GDM1 (cell line): ENCODE measurements at places on chromosomes 1 and 21.

- no peak for DNase-seq
Measured at GRCh38 chr1:8794605-8795004, 22.8 kb downstream of the RERE start.

DNA sequence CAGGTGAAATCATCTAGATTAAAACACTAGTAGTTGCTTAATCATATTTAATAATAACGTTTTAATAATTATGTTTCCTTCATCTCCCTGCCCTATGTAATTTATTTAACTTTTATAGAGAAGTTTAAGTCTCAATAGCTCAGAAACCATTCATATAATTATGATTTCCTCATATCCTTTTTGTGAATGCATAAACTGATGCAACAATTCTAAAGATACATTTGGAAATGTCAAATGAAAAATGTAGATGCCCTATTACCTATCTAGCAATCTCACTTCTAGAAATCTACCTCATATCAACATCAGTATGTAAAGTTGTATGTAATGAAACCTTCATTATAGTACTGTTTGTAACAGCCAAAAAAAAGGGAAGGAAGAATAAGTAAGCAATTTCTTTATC, 10.5 kb downstream of the DRAM2 start:
- no peak for DNase-seq

- no peak for DNase-seq
Measured at GRCh38 chr1:38242506-38242905, 195.9 kb upstream of the POU3F1 start.

- DNase-seq: peak; percentile 91
Measured at GRCh38 chr1:115469703-115470476, 131.8 kb upstream of the NGF start.

DNA sequence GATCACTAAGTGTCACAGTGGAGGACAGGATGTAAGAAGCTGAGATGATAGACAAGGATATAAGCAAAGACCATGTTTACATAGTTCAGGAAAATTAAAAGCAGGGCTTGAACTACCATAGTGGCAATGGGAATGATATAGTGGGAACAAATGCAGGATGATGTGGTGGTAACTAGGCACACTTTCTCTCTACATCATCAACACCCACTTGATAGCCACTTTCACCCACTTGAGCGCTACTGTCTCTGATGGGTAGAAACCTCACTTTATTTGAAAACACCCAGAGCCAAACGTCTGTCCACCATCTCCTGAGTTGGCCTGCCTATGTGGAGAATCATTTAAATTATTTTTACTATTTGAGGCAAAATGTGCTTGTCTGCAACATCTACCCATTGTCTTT, 305.0 kb upstream of the ST6GALNAC5 start:
- no peak for DNase-seq

DNA sequence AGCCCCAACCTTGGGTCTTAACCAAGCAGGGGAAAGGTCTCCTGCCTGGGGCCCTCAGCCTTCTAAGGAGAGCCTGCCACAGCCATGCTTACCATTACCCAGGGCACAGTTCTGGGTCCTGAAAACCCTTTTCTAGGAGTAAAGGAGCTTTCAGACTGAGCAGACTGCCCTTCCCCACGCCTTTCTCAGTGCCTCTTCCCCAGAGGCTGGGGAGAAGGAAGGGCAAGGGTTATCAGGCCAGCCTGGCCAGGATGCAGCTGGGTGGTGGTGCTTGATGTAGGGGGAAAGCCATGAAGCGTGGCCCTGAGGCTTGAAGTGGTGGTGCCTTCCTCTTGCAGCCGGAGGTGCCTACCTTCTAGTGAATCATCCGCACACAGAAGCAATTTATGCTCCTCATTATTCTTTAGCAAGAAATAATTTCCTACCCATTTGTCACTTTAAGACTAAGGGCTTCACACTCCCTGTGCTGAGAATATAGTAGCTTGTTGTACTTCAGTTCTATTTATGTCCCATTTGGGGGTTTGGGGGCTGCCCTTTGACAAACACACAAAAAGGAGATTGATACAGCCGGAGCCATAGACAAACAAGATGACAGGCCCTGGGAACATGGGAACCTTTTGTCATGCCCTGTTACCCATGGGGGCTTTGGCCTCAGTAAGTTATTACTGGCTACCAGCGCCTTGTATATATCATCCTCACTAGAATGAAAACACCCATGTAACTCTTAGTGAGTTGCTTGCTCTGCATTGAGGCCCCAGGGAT, 40.7 kb downstream of the MAN1C1 start:
- no peak for DNase-seq

GRCh38 chr1:242525360-242525722, 844 bp upstream of the PLD5 start:
- no peak for DNase-seq

DNA sequence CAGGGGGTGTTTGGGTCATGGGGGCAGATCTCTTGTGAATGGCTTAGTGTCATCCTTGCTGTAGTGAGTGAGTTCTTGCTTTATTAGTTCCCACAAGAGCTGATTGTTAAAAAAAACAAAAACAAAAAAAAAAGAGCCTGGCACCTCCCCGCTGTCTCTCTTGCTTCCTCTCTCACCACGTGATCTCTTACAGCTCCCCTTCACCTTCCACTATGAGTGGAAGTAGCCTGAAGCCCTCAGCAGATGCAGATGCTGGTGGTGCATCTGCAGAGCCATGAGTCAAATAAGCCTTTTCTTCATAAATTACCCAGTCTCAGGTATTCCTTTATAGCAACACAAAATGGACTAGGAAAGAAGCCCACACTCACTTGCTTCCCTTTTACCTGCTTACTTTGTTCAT, 17.2 kb upstream of the RGL1 start:
- no peak for DNase-seq

GRCh38 chr1:201450721-201451291, 18.2 kb downstream of the PHLDA3 start:
- DNase-seq: peak; percentile 51

DNA sequence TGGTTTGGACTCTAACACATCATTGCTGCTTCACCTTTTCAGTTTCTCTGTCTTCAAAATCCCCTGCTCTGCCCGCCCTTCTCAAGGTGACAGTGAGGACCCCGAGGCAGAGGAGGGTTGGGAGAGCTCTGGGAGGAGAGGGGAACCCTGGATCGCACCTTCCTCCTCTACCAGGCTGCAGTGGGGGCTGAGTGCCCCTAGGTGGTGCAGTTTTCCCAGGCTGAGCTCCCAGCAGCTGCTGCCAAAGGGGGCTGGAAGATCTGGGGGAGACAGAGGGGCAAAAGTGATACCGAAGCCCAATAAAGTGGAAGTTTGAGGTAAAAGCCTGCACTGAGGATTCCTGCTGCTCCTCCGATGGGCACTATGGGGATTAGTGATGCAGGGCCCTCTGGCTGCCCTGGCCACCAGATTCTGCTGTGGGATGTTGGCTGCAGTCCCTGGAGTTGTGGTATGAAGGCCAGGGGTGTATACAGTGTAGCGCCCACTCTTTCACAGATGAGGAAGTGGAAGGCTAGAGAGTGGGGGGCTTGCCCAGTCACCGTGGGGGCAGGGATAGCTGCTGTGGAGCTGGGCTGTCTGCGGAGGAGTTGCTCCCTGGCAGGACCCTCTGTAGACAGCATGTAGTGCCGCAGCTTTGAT, 40.7 kb upstream of the SCMH1 start:
- DNase-seq: no peak

- no peak for DNase-seq
Measured at GRCh38 chr1:179094818-179095217, 12.9 kb downstream of the TOR3A start.

GRCh38 chr1:162656266-162656665, 24.0 kb downstream of the DDR2 start:
- no peak for DNase-seq

GRCh38 chr21:29265690-29266479, 32.8 kb upstream of the BACH1 start:
- DNase-seq: no peak

DNA sequence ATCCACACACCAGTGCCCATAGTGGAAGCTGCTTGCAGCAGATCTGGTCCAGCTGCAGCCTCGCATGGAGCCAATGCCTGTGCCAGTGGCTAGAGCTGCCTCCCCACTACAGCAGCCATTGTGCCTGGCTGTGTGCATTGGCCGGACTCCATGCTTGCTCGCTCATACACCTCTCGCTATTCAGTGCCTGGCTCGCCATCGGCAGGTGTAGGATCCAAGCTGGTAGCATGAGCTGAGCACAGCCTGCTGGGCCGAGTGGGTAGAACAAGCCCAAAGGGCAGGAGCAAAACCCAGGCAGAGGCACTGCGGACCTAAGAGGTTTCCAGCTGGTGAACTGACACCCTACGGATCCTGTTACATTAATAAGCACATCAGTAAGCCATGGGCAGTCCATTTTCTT, 1184.1 kb downstream of the AMY1C start:
- DNase-seq: no peak

GRCh38 chr1:39788426-39788757, 273 bp downstream of the BMP8B start:
- DNase-seq: no peak

DNA sequence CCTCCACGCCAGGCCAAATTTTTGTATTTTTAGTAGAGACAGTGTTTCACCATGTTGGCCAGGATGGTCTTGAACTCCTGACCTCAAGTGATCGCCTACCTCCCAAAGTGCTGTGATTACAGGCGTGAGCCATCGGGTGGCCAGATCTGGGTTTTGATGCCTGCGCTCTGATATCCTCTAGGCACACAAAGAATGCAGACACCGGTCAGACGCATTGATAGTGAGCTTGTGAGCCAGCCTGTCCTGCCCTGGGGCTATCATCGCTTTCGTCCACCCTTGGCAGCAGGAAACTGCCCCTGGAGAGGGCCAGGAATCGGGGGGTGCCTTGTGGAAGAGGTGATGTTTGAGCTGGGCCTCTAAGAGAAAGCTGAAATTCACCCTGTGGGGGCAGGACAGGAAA, 4.0 kb downstream of the FBLIM1 start:
- DNase-seq: no peak

GRCh38 chr1:41469706-41470105, 14.8 kb downstream of the EDN2 start:
- no peak for DNase-seq

DNA sequence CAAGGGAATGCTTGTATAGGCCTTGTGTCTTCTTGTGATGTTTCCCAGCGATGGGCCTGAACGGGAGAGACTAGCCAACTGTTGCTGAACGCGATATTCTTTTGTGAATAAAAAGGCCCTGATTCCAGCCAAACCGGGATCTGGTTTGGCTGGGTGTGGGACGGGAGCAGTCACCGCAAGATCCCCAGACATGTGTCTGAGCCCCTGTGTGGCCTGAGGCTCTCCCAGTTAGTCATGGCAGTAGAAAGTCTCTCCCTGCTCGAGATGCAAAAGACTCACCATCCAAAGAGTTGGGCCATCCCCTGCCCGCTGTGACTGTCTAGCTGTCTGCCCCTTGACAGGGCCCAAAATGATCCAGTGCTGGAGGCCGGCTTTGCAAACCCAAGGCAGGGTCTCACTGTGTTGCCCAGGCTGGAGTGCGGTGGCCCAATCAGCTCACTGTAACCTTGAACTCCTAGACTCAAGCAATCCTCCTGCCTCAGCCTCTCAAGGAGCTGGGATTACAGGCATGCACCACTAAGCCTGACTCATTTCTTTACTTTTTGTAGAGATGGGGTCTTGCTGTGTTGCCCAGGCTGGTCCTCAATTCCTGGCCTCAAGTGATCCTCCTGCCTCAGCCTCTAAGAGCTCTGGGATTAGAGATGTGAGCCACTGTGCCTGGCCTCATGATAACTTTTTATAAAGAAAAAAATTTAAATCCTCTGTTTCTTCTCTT, 56.4 kb downstream of the KIF26B start:
- no peak for DNase-seq

GRCh38 chr21:25906587-25906986, 171.8 kb downstream of the GABPA start:
- DNase-seq: no peak

- DNase-seq: no peak
Measured at GRCh38 chr1:235298758-235299157, 29.2 kb downstream of the ARID4B start.

DNA sequence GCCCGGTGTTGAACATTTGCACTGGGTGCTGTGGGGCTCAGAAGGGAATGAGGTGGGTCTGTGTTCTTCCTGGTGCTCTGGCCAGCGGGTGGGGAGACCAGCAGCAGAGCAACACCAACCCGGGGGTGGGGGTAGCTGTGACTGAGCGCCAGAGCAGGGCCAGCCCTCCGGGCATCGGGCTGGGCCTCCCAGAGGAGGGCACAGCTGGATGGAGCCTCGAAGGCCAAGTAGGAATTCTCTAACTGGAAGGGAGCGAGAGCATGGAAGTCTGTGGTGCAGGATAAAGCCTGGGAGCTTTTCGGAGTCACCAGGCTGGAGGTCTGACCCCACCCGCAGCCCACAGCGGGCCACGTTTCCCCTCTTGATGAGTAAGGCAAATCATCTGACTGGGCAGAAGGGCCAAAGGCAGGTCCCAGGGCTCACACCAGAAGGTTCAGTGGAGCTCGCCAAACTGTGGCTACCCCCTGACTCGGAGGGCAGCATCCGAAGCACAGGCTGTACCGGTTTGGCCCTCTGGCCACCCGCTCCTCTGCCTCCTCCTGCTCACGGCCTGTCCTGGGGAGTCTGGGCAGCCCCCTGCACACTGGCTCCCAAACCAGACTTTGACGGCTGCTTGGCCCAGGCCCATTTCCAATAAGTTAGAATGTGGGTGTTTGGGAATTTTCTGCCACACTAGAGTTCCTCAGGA, 18.8 kb downstream of the SLC1A7 start:
- no peak for DNase-seq

DNA sequence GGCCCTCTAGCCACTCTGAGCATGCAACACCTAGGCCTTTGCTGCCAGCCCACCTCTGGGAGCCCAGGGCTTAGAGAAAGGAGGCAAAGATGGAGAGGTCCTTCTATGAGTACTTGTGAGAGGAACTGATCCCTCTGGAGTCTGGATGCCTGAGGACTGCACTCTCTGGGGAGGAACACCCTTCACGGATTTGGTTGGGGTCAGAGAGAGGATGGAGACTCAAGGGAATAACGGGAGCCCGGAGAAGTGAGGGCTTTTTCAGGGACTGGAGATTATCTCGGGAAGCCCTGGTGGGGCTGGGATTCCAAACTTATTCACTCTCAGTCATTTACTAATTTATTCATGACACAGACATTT, 413 bp upstream of the C1orf232 start:
- no peak for DNase-seq

GRCh38 chr1:14261395-14261794, 337.1 kb upstream of the KAZN start:
- no peak for DNase-seq

DNA sequence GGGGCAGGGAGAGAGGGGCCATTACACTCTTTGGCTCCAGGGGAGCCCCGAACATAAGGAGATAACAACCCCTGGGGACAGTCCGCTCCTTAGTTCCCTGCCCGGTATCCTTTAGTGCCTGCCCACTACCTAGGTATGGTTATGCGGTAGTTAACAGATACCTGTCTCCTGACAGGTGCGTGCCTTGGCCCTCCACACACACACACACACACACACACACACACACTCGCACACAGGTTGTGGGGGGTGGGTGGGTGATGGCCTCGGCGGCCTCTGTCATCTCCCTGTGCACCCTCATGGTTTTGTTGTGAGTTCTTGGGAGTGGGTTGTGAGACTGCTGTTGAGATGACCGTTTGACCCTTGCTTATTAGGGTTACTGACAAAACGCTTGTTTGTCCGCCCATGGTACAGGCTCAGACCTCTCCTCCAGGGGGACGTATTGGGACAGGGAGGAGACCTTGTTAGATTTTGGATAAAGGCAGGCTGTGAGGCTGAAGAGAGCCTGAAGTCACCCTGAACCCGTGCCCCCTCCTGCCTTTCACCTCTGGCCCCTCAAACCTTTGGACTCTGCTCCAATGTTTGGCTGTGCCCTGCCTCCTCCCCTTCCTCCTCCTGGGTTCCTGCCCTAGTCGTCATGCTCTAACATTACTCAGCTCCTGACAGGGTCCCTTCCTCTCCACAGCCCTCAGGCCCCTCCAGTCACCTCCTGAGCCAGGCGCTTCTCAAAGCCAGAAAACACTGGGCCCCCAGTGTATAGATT, 979 bp downstream of the RASSF5 start:
- DNase-seq: no peak
